Stomach (tissue), 19 donors: ENCODE measurements at places on chromosomes 11 and 22. TPM values are rescaled to one million over a fixed set of nuclear protein-coding genes. Genes with fewer than 3 reads are reported as not detected.

The OR8H3 gene
- total RNA-seq, result not detected

The GCAT gene
- total RNA-seq, result 109 TPM

The TRIM29 gene
- total RNA-seq, result 2.0 TPM

The EML3 gene
- total RNA-seq, result 70.4 TPM

The SMIM35 gene
- not detected for total RNA-seq

The CPT1B gene
- total RNA-seq, result 54.5 TPM

The LARGE2 gene
- not detected for total RNA-seq

The KRTAP5-1 gene
- total RNA-seq, result not detected

The TEX54 gene
- total RNA-seq, result not detected

The KRTAP5-2 gene
- not detected for total RNA-seq

DNA sequence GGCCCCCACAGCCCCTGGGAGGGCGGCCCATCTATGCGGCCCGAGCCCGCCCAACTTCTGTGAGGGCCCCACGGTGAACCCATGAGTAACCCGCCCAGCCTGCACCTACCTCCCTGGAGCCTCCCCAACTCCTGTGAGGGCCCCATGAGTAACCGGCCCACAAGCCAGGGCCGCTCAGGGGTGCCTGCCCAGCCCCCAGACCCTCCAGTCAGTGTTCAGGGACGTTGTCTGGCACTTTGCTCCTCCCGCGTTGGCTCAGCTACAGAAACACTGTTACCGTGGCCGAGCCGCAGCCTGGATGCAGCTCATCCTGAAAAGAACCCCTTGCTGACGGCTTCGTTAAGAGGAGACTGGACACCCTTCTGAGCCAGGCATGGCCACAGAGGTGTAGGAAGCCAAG is 179.6 kb downstream of the BRD1 start:
- no peak for DNase-seq

DNA sequence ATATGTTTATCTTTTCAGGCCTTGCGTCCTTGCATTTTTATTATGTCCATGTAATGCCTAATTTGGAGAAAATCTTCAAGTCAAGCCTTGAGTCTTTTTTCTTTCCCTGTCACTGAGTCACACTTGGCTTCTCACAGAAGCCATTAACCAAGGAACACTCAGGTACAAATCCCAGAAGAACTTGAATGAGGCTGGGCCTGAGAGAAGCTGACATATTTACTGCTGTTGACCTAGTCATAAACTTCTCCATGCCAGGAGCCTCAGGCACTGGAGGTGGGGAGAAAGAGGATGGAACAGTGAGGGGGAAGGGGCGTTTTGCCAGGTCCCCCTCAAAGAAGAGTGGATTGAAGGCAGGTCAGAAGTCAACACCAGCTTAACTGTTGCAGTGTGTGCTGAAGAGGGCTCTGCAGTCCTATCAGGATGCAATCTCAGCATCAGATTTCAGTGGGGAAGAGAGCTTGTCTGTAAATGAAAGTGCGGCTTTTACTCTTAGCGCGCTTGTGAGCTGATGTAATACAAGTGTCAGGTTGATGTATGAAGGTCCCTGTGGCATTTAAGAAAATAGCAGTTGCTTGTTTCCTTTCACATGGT is 526.0 kb downstream of the ETS1 start:
- DNase-seq, result peak; percentile 36

DNA sequence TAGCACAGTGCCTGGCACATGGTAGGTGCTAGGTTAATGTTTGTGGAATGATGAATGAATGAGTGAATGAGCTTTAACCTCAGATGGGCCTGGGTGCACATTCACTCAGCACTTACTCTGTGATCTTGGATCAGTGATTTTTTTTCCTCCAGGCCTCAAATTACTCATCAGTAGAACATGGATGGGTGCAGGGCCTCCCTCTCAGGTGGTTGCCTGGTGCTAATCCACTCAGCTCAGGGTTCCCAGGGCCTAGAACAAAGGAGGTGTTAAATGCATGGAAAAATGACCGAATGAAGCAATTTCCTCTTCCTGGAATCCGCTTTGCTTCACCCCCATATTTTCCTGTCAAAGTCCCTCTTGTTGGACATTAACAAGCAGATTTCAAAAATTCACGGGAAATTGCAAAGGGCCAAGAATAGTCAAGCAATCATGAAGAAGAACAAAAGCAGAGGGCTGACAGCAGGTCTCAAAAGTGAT is 93.5 kb downstream of the MYEOV start:
- no peak for DNase-seq

- DNase-seq, result peak; percentile 86
Measured at GRCh38 chr11:67053896-67054329, 2.7 kb upstream of the RHOD start.

DNA sequence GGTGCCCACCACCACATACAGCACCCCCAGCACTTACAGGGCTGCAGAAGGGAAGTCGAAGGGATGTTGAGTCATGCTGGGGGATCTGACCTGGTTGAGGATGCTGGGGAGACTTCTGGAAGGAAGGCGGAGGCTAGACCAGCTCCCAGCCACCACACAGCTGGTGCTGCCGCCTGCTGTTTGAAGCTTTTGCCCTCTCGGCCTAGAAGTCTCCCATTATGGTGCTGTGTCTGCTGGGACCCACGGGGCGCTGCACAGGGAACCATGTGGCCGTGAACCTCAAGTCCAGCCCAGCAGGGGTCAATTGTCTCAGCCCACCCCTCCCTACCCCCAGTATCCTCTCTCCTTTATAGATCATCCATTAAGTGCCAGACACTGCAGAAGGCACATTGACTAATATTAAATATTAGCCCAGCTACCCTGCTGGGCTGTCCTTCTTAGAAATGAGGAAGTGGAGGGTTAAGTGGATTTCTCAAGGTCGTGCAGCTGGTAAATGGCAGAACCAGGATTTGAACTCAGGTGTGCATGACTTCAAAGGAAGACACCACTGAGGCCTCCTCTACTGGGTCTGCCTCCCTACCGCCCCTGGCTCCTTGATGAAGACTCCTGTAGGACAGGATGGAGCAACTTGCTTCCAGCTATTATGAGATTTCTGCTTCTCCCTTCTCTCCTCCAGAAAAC is 49.7 kb downstream of the CYTH4 start:
- no peak for DNase-seq

DNA sequence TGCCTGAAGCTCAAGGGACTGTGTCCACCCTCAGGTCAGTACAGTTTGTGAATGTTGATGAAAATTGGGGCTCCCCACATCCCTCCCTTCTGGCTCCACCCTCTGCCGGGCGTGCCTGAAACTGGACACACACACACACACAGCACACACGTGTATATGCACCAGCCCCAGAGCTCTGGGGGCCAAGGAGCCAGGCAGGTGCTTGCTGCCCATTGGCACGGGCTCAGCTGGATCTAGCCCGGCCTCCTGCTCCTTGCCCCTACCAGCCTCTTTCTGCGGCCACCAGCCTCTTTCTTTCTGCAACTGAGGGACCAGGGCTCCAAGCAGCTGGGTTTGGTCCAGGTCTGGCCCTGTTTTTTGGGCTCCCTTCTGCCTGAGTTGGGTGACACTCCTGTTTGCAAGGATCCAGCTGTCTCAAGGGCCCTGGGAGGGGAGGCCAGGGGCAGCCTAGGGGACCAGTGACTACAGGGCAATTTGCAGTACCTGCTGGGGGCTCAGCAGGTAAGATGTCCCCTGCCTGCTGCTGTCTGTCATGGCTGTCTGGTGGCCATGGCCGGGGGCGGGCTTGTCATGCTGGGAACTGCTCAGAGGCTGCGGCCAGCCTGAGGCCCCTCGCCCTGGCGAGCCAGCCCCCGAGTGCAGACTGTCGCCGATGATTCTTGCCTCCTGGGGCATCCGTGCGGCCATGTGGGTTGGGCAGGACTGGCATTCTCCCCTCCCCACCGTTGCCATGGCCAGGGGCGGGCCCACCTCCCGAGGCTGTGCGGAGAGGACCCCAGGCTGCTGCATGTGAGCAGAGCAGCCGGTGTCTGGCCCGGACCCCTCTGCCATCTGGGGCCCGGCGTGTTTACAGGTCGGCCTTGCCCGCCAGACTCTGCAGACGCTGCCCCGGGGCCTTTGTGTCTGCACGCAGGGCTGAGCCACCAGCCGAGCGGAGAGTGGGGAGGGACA is 51.5 kb upstream of the PPARA start:
- no peak for DNase-seq

DNA sequence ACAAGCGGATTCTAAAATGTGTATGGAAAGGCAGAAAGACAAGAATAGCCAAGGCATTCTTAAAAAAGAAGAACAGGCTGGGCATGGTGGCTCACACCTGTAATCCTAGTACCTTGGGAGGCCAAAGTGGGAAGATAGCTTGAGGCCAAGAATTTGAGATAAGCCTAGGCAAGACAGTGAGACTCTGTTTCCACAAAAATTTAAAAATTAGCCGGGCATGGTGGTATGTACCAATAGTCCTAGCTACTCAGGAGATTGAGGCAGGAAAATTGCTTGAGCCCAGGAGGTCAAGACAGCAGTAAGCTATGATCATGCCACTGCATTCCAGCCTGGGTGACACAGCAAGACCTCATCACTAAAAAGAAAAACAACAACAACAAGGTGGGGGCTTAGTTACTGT is 46.0 kb upstream of the PPP2R1B start:
- no peak for DNase-seq

GRCh38 chr11:8832571-8833260 is 78.3 kb upstream of the AKIP1 start:
- peak; percentile 73 for DNase-seq

DNA sequence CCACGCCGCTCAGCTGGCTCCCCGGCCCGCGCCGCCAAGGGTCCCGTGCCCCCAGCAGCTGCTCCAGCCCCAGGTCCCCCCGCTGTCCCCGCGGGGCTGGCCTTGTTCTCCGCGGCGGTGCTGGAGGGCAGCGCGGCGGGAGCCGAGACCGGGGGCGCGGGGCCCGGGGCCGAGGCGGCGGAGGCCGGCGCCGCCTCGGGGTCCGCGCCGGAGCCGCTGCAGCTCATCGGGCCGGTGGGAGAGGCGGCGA is 128 bp downstream of the TAF10 start:
- DNase-seq, result no peak

- DNase-seq, result no peak
Measured at GRCh38 chr11:6356503-6357055, 33.7 kb upstream of the SMPD1 start.

- DNase-seq, result no peak
Measured at GRCh38 chr11:44011797-44012196, 36.0 kb upstream of the ACCSL start.

DNA sequence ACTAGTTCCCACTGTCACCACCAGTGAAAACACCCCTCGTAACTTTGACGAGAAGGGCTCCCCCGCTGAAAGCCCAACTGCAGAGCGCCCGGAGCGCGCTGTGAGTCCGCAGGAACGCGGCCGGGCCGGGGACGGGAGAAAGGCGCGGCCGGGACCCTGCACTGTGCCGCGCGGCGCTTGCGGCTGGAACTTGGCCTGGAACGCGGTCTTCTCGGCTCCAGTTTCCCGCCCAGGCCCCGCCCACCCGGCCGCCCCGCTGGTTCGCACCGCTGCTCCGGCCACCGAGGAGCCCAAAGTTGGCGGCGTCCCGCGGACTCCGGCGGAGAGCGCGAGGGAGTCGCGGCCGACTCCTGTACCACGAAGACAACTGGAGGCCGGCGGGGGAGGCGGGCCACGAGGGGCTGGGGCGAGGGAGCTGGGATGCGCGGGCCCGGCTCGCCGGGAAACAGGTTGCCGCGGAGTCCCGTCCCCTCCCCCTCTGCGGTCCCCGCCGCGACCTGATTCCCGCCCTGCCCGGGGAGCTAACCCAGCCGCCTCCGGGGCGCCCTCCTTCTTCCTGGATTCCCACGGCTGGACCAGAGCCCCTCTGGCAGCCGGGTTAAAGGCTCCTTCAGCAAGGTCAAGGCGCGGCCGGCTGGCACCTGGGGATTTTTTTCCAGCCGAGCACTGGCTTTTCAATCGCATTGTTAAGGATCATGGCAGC is 3.4 kb downstream of the TENM4 start:
- DNase-seq, result peak; percentile 91

- no peak for DNase-seq
Measured at GRCh38 chr11:119479685-119480275, 56.8 kb upstream of the THY1 start.
